ENCODE measurements at places on chromosomes 6 and 20.
A peak's percentile ranks its signal among the peaks of the same experiment; 100 is the strongest.

DNA sequence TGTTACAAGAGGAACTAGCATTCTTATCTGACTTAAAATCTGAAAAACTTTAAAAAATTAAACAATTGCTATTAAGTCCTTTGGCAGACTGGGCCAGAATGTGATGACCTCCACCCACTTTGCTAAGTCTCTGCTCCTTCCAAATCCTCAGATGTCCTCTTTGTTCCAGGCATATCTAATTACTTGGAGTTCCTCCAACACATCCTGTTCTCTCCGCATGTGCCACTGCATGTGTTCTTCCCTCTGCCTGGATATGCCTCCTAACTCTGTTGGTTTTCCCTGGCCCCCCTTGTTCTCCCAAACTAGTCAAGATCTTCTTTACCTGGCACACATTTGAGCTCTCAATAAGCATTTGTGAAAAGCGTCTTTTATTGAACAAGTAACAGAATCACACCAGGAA lies 23.1 kb downstream of the ELOVL2 start:
- DNase-seq = no peak

DNA sequence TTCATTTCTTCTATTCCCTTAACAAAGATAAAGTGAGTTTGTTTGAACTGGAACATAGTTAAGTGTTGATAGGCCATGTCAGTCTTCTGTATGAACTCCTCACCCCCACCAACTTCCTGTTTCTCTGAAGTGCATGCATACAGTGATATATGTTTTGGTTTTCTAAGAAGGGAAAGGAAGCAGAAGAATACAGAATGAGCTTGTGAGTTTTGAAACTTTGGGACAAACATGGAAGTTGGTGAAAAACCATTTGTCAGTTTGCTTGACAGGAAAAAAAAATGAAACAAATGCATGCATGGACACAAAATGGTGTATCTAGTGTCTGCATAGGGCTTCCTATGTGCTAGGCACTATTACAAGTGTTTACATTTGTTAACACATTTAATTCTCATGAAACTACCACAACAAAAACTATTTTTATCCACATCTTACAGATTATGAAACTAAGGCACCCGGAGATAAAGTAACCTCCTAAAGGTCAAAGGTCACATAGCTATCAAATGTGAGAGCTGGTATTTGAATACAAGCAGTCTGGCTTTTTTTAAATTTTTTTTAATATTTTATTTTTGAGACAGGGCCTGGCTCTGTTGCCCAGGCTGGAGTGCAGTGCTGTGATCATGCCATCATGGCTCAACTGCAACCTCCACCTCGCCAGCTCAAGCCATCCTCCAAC lies 105.9 kb downstream of the ADGRB3 start:
- no peak for DNase-seq

- peak; percentile 80 for DNase-seq
These were observed 121.0 kb downstream of the BCAS1 start for GRCh38 chr20:53949319-53949839.

DNA sequence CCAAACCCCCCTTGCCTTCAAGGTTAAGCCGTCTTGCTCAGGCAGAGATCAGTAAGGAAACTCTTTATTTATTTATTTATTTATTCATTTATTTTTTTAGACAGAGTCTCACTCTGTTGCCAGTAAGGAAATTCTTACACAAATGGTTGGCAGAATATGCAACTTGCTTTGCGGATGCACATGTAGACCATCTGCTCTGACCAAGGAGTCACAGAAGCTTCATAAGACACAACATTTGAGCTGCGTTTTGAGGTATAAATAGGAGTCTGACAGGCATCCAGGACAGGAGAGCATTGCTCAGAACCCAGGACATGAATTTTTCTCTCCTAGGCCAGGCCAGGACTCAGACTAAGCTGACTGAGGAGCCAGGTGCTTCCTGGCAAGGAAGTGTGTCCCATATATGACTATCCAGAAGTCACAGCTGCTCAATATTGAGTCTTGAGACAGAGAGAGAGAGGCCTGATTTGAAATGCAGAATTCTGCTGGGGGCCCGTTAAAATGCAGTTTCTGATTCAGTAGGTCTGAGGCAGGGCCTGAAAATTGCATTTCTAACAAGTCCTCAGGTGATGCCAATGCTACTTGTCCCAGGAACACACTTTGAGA lies 43.9 kb downstream of the HLA-A start:
- no peak for DNase-seq

DNA sequence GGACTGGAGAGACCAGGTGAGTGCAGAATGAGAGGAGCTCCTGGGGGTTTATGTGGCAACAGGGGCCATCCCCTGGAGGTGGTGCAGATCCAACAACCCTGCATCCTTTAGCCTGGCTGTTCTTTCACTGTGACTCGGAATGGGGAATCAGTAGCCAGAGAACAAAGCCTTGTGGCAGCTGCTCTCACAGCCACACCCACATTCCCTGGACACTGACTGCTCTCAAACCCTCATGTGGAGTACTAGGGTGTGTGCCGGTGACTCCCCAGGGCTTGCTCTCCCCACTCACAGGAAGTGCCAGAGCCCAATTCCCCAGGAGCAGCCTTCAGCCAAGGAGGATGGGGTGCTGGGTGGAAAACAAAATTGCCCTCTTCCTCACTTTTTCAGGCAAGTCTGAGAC lies 30.2 kb upstream of the GGTLC1 start:
- DNase-seq = no peak

- DNase-seq = peak; percentile 19
These were observed 191.3 kb downstream of the OR2B2 start for GRCh38 chr6:27720607-27721580.

DNA sequence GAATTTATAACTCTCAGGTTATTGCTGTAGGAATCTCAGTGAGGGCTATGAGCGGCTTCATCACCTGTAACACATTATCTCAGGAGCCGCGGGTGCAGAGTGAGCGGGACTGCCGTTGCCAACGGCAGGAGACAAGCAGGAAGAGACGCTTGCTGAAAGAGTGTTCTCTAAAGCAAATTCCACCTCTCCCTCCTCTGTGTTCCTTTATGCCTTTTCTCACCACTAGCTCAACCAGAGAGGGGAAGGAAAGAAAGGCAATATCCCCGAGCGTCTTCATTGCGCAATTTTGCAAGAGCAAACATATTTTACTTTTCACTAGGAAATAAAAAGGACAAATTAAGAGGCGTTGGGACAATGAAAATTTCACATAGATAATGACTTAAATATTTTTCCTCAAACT lies 185.2 kb upstream of the EXOC2 start:
- no peak for DNase-seq

GRCh38 chr6:138965291-138965874 lies 22.7 kb downstream of the REPS1 start:
- no peak for DNase-seq

- DNase-seq = no peak
These were observed 7.3 kb downstream of the PSORS1C2 start for GRCh38 chr6:31131595-31131994.

DNA sequence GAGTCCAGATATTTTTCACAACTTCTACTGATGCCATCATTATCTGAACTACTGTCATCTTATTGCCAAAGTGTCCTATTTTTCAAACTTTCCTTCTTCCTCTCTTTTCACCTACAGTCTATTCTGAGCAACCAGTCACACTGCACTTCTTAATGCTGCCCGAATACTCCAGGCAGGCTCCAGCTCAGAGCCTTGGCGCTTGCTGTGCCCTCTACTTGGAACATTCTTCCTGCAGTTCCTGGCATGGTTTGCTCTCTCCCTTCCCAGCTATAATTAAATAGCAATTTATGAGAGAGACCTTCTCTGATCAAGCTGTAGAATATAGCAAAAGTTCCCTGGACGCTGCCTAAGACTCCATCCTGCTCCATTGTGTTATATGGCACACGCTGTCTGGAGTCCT lies 831.6 kb downstream of the QKI start:
- DNase-seq = no peak

DNA sequence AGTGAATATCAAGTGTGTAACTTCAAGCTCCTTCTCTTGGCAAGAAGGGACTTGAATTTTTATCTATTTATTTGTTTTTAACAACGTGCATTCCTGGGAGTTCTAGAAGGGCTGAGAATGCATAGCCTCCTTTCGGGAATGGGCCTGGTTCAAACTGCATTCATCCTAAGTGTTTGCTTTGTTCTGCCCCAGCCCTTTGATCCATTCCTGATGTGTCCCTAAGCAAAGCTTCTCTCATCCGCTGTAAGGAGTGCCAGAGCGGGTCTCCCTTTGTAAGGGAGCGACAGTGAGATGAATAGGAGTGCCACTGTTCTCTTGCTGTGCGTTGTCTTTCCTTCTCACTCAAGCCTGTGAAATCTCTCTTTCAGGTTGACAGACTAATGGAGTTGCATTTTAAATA lies 61.0 kb upstream of the VSTM2L start:
- DNase-seq = no peak

GRCh38 chr6:41651962-41652657 lies 13.8 kb downstream of the MDFI start:
- no peak for DNase-seq

- DNase-seq = no peak
These were observed 5.6 kb upstream of the KLHL31 start for GRCh38 chr6:53671111-53671510.
